Activated CD4-positive, alpha-beta T cell treated with anti-CD3 and anti-CD28 coated beads, Interleukin-2, amount 10 ng/mL, durations not matched to agents 7 days and 5 days (primary cell): ENCODE measurements at places on chromosomes 6 and 20. TPM values are rescaled to one million over a fixed set of nuclear protein-coding genes. Genes with fewer than 3 reads are reported as not detected.

GRCh38 chr6:37150314-37150713, 19.6 kb upstream of the PIM1 start:
- no peak overlapping the region for H3K4me3 ChIP-seq
- DNase-seq = no peak
- H3K27me3 ChIP-seq = peaks cover 4% of the 10 kb centered on the region
- no peak overlapping the region for H3K27ac ChIP-seq

- DNase-seq = no peak
- H3K36me3 ChIP-seq = no peaks in the 10 kb centered on the region
- H3K4me3 ChIP-seq = no peak overlapping the region
- no peak overlapping the region for H3K27ac ChIP-seq
- H3K27me3 ChIP-seq = no peaks in the 10 kb centered on the region
Observed at GRCh38 chr6:90326404-90327057, 29.9 kb upstream of the BACH2 start.

GRCh38 chr6:39189915-39190544, 39.2 kb downstream of the KCNK5 start:
- H3K4me3 ChIP-seq = no peak overlapping the region
- no peaks in the 10 kb centered on the region for H3K27me3 ChIP-seq
- H3K27ac ChIP-seq = peak overlapping the region; percentile 25
- no peak for DNase-seq
- H3K36me3 ChIP-seq = peaks cover 16% of the 10 kb centered on the region

The ETV7 gene
- 13.4 TPM for total RNA-seq

- no peak for DNase-seq
- H3K4me1 ChIP-seq = no peaks in the 10 kb centered on the region
- H3K36me3 ChIP-seq = no peaks in the 10 kb centered on the region
- H3K27ac ChIP-seq = no peak overlapping the region
Observed at GRCh38 chr6:50851049-50851845, 32.6 kb downstream of the TFAP2B start.

- no peak for DNase-seq
- peaks cover 6% of the 10 kb centered on the region for H3K27me3 ChIP-seq
- peaks cover 40% of the 10 kb centered on the region for H3K36me3 ChIP-seq
- H3K27ac ChIP-seq = no peak overlapping the region
- no peak overlapping the region for H3K4me3 ChIP-seq
Observed at GRCh38 chr6:134171517-134171916, 119.1 kb upstream of the SLC2A12 start.

DNA sequence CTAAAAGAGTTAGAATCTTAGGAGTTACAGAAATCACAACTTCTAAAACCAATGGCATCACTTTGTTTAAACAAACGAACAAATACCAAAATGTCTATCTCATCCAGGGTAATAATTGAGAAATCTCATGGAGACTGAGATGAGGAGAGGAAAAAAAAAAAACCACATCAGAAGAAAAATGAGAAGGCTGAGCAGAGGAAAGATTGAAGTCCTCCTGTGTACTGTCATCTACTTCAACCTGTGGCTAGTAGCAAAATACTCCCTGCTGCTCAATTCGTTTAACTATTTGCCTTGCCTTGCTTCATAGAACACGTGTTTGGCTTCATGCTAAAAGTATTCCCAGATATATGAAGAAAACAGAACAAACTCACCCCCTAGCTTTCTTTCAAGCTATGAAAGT, 143.7 kb downstream of the PDE10A start:
- H3K36me3 ChIP-seq = no peaks in the 10 kb centered on the region
- no peaks in the 10 kb centered on the region for H3K4me1 ChIP-seq
- no peak for DNase-seq

GRCh38 chr6:109279628-109280027, 102.6 kb downstream of the CD164 start:
- H3K36me3 ChIP-seq = no peaks in the 10 kb centered on the region
- no peak overlapping the region for H3K4me3 ChIP-seq
- H3K27ac ChIP-seq = no peak overlapping the region

The TMEM244 gene
- not detected for total RNA-seq

GRCh38 chr6:44867571-44868334, 460.4 kb upstream of the RUNX2 start:
- DNase-seq = no peak
- no peaks in the 10 kb centered on the region for H3K27me3 ChIP-seq
- no peak overlapping the region for H3K4me3 ChIP-seq
- peaks cover 45% of the 10 kb centered on the region for H3K36me3 ChIP-seq
- H3K4me1 ChIP-seq = peaks cover 13% of the 10 kb centered on the region

DNA sequence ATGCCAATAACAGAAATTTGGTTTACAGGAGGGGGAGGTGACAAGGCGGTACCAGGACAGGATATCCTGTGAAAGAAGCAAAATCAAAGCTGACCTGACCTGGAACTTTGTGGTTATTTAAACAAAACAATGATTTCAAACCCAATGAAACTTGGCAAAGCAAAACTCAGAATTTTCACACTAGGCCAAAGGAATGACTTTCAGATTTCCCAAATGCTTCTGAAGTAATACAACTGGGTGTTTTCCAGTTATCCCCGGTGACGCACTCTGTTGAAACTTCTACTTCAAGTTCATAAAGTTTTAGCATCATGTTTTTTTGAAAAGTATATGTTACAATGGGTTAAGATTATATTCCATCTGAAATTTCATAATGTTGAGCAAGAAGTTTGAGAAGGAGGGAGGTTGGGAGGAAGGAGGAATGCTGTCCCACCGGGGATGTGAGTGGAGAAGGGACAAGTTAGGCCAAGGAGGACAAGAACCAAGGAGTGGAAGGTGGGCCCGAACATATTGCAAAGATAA, 78.1 kb upstream of the TRAF3IP2 start:
- H3K27me3 ChIP-seq = no peaks in the 10 kb centered on the region
- H3K36me3 ChIP-seq = peaks cover 63% of the 10 kb centered on the region
- DNase-seq = no peak
- H3K4me3 ChIP-seq = no peak overlapping the region

DNA sequence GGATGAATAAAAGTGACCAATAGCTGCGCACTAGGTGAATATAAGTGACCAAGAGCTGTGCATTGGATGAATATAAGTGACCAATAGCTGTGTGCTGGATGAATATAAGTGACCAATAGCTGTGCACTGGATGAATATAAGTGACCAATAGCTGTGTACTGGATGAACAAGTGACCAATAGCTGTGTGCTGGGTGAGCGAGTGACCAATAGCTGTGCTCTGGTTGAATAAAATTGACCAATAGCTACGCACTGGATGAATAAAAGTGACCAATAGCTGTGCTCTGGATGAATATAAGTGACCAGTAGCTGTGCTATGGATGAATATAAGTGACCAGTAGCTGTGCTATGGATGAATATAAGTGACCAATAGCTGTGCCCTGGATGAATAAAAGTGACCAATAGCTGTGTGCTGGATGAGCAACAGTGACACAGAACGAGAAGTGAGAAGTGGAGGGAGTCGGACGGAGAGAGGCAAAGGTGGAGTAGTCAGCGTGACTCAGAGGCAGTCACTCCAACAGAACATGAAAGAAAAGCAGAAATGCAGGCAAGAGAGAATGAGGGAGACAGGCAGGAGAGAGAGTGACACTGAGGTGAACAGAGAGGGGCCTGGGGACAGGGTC, 38.5 kb downstream of the RBM38 start:
- H3K27me3 ChIP-seq = no peaks in the 10 kb centered on the region
- no peak for DNase-seq
- peaks cover 70% of the 10 kb centered on the region for H3K4me1 ChIP-seq
- peaks cover 11% of the 10 kb centered on the region for H3K36me3 ChIP-seq
- H3K27ac ChIP-seq = no peak overlapping the region
- H3K4me3 ChIP-seq = no peak overlapping the region

DNA sequence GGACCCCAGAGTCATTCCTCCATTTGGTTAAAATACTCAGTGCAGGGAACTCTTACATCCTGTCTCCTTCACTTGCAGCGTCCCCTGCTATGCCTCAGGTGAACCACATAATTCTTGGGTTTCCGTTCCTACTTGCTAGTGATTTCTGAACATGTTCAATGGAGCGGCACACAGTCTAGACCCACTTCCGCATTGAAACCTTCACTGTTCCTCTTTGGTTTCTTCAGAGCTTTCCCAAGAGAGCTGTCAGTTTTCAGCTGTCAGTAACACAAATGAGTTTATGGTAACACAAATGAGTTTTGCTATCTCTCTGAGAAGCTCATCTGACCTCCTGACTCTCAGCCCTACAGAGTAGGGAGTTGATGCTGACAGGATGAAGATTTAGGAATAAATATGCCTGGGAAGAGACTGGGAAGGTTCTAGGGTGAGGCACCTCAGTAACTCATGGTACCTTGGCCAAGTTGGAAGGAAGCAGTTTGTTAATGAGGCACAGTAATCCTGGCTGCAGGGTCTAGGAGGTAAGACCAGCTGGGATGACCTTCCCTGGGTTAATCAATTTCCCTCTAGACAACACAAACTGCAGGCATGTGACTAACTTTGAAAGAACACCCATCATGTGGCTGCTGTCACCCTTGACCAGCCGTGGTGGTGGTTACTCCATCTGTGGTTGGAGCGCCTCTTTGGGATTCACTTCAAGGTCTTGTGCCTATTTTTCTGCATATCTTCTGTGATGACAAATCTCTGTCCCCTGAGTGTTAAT, 5.4 kb downstream of the SYS1 start:
- H3K27ac ChIP-seq = peak overlapping the region; percentile 78
- peak; percentile 56 for DNase-seq
- no peaks in the 10 kb centered on the region for H3K27me3 ChIP-seq
- H3K36me3 ChIP-seq = peaks cover 35% of the 10 kb centered on the region
- H3K4me1 ChIP-seq = peaks cover 68% of the 10 kb centered on the region

DNA sequence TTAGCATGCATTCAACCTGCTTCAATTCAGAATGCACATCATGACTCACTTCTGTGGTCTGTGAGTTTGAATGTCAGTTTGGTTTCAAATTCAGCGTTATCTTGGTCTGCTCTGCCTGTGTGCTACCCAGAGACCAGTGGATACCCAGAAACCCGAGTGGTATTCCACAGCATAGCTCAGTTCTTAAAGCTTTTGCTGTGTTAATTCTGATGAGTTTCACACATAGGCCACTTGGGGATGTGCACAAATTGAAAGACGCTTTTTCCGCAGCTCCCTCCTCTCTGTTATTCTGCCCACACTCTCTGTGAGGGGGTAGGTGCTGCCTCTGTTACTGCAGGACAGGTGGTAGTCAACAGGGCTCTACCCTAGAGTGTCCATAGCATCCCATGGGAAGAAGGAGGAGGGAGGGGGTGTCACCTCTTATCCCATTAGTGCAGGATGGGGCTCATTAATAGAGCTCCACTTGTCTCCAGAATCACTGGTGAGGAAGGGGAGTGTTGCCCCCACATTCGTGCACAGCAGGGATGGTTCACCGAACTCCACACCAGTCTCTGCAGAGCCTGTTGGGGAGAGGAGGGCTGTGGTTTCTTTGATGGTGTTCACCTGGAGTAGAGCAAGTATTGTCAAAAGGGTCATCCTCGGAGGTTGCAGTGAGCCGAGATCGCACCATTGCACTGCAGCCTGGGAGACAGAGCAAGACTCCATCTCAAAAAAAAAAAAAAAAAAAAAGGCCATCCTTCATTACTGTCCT, 29.2 kb upstream of the SDCBP2 start:
- peaks cover 52% of the 10 kb centered on the region for H3K4me1 ChIP-seq
- H3K27me3 ChIP-seq = no peaks in the 10 kb centered on the region
- peak overlapping the region; percentile 83 for H3K27ac ChIP-seq
- peak overlapping the region; percentile 48 for H3K4me3 ChIP-seq
- DNase-seq = peak; percentile 34

DNA sequence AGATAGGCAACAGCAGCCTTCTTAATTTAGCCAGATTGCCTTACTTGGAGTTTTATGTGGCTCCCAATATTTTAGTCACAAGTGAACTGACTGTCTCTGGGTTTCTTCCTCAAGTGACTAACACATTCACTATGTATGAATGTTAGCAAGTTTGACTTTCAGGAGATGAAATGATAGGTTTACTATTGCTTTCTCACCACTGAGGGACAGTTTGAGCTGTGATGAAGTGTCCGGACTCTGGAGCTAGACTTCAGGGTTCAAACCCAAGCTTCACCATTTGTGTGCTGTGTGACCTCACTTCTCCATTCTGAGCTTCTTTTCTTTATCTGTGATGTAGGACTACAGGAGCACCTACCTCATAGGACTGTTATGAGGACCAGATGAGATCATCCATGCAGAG, 8.2 kb downstream of the DHX35 start:
- no peaks in the 10 kb centered on the region for H3K27me3 ChIP-seq
- H3K36me3 ChIP-seq = peaks cover 17% of the 10 kb centered on the region
- no peak for DNase-seq
- no peak overlapping the region for H3K27ac ChIP-seq
- H3K4me3 ChIP-seq = no peak overlapping the region
- peaks cover 8% of the 10 kb centered on the region for H3K4me1 ChIP-seq

GRCh38 chr6:30836957-30837356, 47.4 kb upstream of the DDR1 start:
- DNase-seq = no peak
- H3K27me3 ChIP-seq = no peaks in the 10 kb centered on the region
- no peak overlapping the region for H3K27ac ChIP-seq
- no peaks in the 10 kb centered on the region for H3K36me3 ChIP-seq
- no peak overlapping the region for H3K4me3 ChIP-seq
- peaks cover 15% of the 10 kb centered on the region for H3K4me1 ChIP-seq

The FOXS1 gene
- total RNA-seq = not detected

DNA sequence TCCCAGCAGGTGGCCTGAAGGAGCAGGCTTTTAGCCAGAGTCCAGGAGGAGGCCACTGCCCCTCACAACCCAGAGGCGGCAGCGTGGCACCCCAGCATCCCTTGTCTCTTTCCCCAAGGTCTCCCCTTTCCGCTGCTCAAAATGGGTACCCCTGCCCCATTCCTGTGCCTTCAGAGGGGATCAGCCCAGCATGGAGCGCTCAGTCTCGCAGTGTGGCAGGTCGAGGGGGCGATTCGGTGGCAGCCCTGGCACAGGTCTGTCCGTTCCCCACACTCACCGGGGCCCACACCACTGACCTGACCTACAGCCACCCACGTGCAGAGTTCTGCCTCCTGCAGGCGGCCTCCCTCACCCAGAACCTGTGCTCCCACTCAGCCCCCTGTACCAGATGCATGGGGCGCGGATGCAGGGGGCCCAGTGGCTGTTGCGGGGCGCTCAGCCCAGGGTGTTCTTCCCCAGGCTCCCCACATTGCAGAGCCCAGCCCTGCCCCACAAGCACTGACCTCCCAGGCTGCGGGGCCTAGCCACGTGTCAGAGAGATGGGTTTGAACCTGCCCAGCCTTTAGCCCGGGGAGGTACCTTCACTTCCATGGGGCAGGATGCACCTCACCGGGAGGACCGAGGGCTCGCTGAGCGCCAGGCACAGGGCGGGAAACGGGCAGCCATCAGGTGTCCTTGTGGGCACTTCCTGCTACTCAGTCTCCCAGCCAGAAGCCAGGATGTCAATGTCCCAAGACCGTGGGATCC, 41.8 kb downstream of the DSTN start:
- H3K4me3 ChIP-seq = peak overlapping the region; percentile 62
- peaks cover 42% of the 10 kb centered on the region for H3K4me1 ChIP-seq
- H3K27me3 ChIP-seq = no peaks in the 10 kb centered on the region
- peaks cover 21% of the 10 kb centered on the region for H3K36me3 ChIP-seq
- H3K27ac ChIP-seq = peak overlapping the region; percentile 96

- H3K4me3 ChIP-seq = no peak overlapping the region
- H3K27ac ChIP-seq = no peak overlapping the region
- H3K4me1 ChIP-seq = no peaks in the 10 kb centered on the region
- DNase-seq = no peak
Observed at GRCh38 chr20:41258474-41258873, 59.1 kb downstream of the ZHX3 start.

GRCh38 chr20:48437146-48437545, 390.7 kb downstream of the PREX1 start:
- DNase-seq = no peak
- no peaks in the 10 kb centered on the region for H3K27me3 ChIP-seq
- no peaks in the 10 kb centered on the region for H3K4me1 ChIP-seq
- H3K4me3 ChIP-seq = no peak overlapping the region

- H3K27me3 ChIP-seq = no peaks in the 10 kb centered on the region
- peak; percentile 17 for DNase-seq
- no peak overlapping the region for H3K27ac ChIP-seq
- no peak overlapping the region for H3K4me3 ChIP-seq
- peaks cover 6% of the 10 kb centered on the region for H3K36me3 ChIP-seq
Observed at GRCh38 chr20:20593447-20594170, 118.8 kb downstream of the RALGAPA2 start.

The PRRT1 gene
- 0.17 TPM for total RNA-seq

The NINL gene
- 2.3 TPM for total RNA-seq
